T-helper 9 cell (primary cell): ENCODE measurements at places on chromosomes 1 and 21.

DNA sequence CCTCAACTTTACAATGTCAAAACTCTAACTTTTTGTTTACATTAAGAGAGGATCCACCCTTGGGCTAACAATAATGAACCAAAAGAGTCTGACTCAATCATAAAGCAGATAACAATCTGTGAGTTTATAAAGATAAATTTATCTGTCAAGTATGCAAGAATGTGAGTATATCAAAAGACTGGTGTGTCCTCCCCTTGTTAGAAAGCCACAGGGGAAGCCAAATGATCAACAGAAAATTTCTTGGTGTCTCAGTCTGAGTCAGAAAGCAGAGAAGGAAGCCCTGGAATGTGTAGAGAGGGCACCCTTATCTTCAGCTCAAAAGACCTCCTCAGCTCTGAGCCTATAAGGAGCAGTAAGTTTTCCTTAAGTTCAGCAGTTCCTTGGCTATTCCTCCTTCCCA, 13.9 kb upstream of the PDIK1L start:
- DNase-seq, result no peak

- DNase-seq, result no peak
Observed at GRCh38 chr1:222167896-222168295, 380.0 kb downstream of the HHIPL2 start.

- no peak for DNase-seq
Observed at GRCh38 chr1:107327446-107327845, 186.6 kb downstream of the NTNG1 start.

DNA sequence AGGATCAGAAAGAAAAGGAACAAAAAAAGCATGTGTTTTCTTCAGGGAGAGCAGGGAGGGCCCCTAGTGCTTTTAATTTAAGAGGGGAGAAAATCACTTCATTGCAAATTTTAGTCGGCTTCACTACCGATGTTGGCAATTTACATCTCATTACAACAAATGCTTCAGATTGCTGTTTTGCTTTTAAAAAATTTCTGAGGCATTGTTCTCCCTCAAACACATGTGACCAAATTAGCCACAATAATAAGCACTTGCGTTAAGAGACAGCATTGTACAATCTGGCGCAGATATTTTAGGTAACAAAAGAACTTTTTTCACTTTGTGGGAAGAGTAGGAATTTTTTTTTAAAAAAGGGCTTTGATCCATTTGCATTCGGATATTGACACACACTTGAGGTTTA, 29.8 kb downstream of the BEND5 start:
- no peak for DNase-seq

DNA sequence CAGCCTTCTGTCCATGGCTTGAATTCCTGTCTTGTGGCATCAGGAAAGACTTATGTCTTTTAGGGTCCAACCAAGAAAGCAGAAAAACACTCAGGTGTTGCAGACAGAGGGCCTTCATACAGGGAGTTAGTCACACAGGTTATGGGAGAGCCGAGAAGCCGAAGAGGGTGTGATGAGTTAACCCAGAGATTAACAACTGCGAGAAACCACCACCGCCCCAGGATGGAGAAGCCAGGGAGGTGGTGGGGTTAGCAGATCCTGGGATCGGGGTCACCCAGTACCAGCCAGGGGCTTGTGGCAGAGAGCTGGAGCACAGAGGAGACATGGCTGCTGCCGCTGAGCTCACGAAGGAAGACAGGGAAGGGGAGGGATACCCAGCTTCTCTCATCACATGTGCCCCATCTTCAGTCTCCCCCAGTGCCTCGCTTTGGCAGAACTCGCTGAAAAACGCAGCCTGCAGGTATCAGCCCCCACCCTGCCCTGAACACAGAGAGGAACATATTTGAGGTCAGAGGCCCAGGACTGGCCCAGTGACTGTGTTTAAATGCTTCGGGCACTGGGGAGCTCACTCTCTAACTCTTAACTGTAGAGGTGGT, 58.7 kb downstream of the RUNX3 start:
- DNase-seq, result no peak

DNA sequence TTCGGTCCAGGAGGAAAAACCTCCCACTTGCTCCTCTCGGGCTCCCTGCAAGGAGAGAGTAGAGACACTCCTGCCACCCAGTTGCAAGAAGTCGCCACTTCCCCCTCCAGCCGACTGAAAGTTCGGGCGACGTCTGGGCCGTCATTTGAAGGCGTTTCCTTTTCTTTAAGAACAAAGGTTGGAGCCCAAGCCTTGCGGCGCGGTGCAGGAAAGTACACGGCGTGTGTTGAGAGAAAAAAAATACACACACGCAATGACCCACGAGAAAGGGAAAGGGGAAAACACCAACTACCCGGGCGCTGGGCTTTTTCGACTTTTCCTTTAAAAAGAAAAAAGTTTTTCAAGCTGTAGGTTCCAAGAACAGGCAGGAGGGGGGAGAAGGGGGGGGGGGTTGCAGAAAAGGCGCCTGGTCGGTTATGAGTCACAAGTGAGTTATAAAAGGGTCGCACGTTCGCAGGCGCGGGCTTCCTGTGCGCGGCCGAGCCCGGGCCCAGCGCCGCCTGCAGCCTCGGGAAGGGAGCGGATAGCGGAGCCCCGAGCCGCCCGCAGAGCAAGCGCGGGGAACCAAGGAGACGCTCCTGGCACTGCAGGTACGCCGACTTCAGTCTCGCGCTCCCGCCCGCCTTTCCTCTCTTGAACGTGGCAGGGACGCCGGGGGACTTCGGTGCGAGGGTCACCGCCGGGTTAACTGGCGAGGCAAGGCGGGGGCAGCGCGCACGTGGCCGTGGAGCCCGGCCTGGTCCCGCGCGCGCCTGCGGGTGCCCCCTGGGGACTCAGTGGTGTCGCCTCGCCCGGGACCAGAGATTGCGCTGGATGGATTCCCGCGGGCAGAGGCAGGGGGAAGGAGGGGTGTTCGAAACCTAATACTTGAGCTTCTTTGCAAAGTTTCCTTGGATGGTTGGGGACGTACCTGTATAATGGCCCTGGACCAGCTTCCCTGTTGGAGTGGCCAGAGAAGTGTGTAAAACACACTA, 45.3 kb downstream of the MRPL39 start:
- peak; percentile 53 for DNase-seq

DNA sequence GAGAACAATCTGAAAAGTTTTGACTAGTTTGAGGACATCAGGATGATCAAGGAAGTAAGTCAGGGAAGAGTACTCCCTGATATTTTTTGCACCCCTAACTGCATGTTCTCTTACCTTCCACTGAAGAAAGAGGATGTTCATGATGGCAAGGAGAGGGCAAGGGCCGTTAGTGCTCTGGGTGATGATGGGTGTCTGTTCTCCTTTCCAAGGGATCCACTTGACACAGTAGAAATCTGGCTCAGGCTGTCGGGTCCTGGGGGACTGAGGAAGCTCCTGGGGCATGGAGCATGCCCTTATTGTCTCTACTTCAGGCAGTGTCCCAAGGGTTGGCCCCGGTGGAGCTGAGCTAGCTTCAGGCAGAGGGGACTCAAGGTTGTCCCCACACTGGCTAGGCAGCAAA, 4.7 kb downstream of the MINDY1 start:
- DNase-seq, result no peak

DNA sequence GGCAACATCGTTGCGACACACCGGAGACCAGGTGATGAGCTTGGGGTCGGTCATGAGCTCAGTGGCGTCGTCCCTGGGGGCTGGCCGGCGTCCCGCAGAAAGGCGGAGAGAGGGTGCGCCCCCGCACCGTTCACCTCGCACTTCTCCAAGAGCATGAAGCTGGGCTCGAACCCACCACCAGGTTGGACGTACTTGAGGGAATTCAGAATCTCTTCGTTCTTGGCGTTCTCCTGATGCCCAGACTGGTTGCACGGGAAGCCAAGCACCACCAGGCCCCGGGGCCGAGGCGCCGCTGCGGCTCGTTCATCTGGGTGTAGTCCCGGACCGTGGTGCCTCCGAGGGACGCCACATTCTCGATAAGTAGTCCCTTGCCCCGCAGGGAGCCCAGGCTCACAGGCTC, 176.6 kb upstream of the ADAMTS5 start:
- no peak for DNase-seq

- no peak for DNase-seq
Observed at GRCh38 chr1:89104147-89104546, 21.8 kb downstream of the GBP2 start.

DNA sequence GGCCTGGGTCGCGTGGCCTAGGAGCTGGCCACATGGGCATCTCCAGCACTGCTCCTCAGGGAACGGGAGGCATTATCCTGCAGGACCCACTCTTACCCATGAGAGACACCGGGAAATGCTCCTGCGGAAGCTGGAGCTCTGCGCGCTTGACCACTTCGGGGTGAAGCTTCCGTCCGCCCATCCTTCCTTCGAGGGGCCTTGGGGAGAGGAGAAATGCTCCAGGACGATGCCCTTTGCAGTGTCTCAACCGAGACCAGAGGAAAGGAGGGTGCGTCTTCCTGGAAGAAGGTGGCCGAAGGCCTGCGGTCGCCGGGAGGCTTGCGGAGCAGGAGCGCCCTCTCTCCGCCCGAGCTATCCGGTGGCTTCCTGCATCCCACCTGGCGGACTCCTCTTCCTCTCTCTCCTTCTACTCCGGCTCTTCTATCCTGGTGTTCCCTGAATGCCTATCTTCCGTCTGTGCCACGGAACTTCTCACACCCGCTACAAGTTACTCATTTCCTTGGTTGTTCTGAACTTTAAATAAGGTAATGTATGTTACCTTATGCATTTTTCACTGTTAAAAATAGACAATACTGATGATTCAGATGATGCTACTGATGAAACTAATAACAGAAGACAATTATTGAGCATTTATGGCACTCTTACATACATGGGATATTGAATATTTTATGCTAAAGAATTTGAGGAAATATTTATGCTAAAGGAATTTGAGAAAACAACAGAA, 91.4 kb downstream of the PRKAB2 start:
- no peak for DNase-seq

DNA sequence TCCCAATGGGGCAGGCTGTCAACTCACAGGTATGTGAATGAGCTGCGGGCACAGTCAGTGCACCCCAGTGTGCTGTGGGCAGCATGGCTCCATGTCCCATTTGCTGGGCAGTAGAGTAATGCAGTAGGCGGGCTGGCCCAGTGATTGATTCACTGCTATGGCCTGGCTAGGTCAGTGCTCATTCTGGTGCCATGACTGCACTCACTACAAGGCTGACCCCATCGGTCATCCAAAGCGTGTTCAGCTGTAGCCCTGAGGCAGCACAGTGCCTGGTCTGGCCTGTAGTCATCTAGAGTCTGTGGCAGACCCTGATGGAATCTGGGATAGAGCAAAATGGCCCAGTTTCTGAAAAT, 7.4 kb downstream of the HYI start:
- DNase-seq, result no peak

DNA sequence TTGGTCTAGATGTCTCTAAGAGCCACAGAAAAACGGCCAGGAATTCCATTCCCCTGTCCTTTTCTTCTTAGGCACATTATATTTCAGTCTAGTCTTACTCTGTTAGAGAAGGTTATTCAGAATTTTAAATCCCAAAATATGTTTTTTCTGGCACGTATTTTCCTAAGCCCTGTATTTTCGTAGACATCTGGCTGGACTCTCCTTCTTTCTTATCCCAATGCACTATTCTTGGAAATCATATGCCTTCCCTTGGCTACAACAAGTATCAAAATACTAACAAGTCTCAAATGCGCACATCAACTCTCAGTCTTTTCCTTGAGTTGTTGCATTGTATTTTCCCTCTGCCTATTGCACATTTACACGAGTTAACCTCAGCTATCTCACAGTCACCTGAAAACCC, 96.2 kb downstream of the DPYD start:
- DNase-seq, result no peak

DNA sequence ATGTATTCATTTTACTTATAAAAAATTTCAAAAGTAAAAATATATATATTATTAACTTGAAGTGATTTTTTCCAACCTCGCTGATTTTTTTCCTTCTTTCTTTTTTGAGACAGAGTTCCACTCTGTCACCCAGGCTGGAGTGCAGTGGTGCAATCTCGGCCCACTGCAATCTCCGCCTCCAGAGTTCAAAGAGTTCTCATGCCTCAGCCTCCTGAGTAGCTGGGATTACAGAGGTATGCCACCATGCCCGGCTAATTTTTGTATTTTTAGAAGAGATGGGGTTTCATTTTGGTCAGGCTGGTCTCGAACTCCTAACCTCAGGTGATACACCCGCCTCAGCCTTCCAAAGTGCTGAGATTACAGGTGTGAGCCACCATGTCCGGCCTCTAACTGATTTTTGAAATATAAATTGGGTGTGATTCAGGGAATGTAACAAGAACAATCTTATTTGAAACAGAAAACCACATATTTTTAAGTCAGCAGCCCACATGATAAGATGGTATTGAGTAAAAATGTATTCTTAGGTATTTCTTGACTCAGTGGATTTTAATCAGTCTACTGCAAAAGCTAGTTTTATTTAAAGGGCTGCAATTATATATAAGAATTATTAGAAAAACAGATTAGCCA, 30.0 kb downstream of the ZBTB8B start:
- DNase-seq, result no peak

DNA sequence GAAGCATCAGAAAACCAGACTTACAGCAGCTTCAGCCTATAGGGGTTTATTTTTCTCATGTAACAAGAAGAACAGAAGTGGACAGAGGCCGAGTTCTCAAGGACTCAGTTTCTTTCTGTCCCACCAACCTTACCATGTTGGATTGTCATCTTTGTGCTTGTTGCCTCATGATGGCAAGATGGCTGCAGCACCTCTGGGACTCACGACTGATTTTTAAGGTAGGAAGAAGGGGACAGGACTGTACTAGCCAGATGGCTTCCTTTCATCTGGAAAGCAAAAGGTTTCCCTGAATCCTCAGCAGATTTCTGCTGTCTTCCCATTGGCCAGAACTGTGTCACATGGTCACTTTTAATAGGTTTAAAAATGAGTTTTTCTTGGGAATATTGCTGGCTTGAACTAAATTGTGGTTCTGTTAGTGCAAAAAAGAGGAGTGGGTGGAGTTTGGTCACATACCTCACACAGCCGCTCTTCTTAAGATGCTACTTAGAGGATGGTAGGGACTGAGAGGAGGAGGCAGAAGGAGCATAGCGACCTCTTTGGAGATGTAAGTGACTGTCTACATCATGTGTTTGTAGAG, 48.1 kb upstream of the ENAH start:
- no peak for DNase-seq

DNA sequence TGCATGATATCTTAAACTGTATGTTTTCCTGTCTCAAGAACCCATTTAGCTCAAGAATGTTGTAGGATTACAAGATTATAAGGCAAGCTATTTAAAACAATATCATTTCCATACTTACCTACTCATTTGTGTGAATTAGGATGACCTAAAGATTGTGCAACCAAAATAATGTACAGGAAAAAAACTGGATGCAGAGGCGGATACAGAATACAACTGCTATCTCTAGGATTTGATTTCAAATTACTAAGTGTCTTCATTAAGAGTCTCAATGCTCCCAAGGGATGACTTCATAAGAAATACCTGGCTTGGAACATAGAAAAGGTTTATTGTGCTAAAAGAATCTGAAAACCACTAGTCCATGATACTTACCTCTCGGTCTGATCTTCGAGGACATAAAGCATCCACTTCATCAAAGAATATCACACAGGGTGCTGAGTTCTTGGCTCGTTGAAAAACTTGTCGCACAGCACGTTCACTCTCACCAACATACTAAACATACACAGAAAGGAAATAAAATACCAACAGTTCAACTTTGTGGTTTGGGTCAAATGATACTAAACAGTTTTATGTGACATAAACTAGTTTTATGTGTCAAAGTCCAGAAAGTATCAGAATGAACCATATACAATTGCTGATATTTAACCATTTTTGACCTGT, 54.9 kb downstream of the NVL start:
- DNase-seq, result no peak

- DNase-seq, result no peak
Observed at GRCh38 chr1:51558375-51558924, 39.4 kb upstream of the EPS15 start.
